Activated CD4-positive, alpha-beta T cell treated with anti-CD3 and anti-CD28 coated beads, Interleukin-2, amount 10 ng/mL, durations not matched to agents 7 days and 5 days (primary cell): ENCODE measurements at places on chromosomes 12 and 14. TPM values are rescaled to one million over a fixed set of nuclear protein-coding genes. Genes with fewer than 3 reads are reported as not detected.

DNA sequence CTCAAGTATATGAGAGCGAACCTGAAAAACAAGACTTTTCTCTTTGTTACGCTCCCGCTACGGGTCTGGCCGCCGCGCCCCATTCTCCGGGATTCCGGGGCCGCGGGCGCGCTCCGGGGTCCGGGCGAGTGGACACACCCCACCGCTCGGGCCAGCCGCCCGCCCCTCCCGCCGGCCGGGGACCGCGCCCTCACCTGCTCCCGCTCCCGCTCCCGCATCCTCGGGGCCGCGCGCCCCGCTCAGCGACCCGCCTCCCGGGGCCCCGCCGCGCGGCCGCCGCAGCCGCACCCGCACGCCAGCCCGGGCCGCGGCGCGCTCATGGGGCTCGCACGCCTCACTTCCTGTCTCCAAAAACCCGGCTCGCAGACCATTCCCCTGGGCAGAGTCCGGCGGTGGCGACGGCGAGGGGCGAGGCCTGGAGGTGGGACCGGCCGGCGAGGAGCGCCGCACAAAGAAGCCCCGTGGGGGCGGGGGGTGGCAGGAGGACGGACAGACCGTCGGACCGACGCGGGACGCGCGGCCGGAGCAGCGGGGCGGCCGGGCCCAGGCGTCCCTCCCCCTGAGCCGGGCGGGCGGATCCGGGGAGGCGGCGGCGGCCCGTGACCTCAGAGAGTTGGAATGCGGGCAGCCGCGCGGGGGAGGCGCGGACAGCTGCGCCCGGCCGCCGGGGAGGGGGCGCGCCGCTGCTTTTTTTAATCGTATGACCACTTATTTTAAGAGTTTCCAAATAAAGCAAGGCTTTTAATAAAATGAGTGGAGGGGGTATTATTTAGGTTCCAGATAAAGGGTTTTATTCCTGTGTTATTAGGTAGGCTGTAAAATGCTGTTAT, at the start of gene PTPN21:
Gene PTPN21 (minus strand): TSS at position 551 of the 830 bp plus-strand sequence. CDS start 4,590 bp downstream, outside the sequence.
- H3K4me3 ChIP-seq, result peak within 1 kb of the TSS; percentile 52
- peak within 1 kb of the TSS; percentile 2 for H3K27ac ChIP-seq
- DNase-seq, result peak; percentile 17

GRCh38 chr14:61472801-61473376, 151.5 kb downstream of the PRKCH start:
- H3K4me3 ChIP-seq, result peak overlapping the region; percentile 78
- peak overlapping the region; percentile 90 for H3K27ac ChIP-seq
- no peaks in the 10 kb centered on the region for H3K27me3 ChIP-seq
- H3K4me1 ChIP-seq, result peaks cover 94% of the 10 kb centered on the region
- peak; percentile 78 for DNase-seq

The CISTR gene
- total RNA-seq, result not detected

DNA sequence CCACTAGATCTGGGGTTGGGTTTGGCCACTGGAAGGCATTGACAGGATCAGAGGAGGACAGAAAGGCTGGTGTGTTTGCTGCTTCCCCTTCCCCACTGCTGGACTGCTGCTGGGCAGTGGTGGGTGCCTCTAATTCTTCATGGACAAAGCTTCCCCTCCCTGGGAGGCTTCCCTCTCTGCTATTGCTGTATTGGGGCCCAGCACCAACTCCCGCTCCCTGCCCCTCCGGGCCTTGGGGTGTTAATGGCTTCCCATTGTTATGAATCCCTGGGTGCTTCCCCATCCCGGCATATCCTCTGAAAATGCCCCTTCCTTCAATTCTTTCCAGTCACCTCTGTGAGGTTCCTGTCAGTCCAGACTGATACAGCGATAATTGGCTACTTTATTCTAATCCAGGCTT, 310.2 kb downstream of the GLT1D1 start:
- DNase-seq, result no peak
- H3K36me3 ChIP-seq, result no peaks in the 10 kb centered on the region
- no peaks in the 10 kb centered on the region for H3K27me3 ChIP-seq

The PAX9 gene
- not detected for total RNA-seq

The SNRPF gene
- 32.8 TPM for total RNA-seq

GRCh38 chr12:109890620-109891170, 9.4 kb upstream of the TCHP start:
- H3K4me1 ChIP-seq, result peaks cover 48% of the 10 kb centered on the region
- no peak overlapping the region for H3K27ac ChIP-seq
- peaks cover 3% of the 10 kb centered on the region for H3K36me3 ChIP-seq
- H3K4me3 ChIP-seq, result no peak overlapping the region
